Esophagus squamous epithelium (tissue), 5 donors: ENCODE measurements at places on chromosomes 16 and 17.

DNA sequence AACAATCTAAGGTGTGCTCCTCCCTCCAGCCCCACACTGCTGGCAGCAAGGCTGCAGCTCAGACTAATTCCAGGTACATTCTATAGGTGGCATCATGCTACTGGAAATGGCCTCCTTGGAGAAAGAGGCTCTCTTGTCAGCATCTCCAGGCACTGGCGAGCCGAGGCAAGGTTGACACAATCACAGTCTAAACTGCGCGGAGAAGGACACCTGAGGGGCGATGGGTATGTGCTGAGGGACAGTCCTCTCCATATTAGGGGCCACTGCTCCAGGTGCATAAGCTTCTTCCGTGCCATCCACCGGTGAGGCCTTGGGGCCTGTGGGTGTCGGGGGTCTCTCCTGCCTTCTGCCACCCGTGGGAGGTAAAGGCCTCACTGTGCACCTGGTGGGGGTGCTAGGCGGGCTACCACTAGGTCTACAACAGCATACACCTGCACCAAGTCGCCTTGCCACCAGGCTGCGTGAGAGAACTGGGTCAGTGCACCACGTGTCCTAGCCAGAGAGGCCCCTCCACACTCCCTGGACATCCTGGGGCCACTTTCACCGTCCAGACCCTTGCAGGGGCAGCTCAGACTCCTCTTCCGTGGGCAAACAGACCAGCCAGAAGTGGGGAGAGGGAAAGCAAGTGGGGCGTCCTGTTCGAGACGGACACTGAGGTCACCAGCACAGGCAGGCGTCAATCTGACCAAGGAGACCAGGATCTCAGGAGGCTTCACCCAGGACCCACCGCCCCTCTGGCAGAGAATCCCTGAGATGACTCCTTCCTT, 12.1 kb upstream of the CBX8 start:
- no peak for DNase-seq

GRCh38 chr16:24270721-24271442, 14.7 kb downstream of the CACNG3 start:
- no peak for DNase-seq

- DNase-seq = no peak
Measured at GRCh38 chr17:75848523-75849278, 4.5 kb upstream of the UNC13D start.

DNA sequence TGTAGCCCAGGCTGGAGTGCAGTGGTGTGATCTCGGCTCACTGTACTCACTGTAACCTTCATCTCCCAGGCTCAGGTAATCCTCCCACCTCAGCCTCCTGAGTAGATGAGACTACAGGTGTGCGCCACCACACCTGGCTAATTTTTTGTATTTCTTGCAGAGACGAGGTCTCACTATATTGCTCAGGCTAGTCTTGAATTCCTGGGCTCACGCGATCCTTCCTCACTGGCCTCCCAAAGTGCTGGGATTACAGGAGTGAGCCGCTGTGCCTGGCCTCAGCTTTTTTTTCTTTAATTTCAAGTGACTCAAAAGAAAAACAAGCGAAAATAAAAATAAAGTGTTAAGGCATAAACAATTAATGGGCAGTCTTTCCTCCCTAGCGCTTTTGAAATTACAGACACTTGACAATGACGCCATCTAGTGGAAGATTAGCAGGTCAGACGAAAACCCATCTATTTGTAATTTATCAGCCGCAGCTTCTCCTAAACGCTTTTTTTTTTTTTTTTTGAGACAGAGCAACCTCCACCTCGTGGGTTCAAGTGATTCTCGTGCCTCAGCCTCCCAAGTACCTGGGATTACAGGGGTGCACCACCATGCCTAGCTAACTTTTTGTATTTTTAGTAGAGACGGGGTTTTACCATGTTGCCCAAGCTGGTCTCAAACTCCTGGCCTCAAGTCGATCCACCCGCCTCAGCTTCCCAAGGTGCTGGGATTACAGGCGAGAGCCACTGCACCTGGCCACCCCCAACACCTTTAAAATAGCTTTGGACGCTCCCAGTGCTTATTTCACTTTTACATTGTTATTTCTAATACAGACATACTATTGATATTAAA, 28.1 kb upstream of the PECAM1 start:
- DNase-seq = no peak

DNA sequence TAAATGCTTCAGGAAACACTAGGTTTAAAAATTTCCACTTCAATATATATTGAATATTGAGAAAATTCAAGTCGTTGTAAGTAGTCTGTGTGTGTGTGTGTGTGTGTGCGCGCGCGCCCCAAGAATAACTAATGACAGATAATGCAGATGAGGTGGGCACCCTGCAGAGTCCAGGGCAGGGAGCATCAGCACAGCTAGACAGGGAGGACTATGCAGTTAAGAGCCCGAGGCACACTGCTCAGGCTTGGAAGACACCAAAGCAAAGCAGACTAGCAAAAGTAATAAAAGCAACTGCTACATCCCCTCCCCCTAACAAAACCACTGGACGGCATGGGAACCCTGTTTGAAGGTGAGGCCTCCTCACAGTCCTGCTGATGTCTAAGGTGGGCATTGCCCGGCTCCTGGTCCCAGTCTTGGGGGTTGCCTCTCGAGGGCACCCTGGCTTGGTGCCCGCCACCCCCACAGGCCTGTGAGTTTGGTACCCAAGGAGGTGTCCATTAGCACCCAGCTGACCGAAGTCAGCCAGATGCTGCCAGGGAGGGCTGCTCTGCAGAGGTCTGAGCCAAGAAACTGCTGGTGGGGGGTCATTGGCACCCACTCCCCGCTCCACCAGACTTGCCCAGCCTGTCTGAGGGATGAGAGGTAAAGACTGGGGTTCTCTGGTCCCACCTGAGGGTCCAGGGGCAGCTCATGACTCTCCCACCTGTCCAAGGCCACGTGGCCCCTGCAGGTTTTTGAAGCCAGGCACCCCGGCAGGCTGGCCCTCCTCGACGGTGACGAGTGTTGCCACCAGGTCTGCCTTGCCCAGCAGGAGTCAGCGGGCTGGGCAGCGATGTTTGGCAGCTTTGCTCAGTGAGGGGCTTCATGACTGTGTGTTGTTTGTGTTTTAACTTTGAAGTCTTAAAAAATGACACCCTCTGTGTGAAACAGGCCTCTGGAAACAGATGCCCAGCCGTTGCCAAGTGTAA, 18.7 kb downstream of the LRRC75A start:
- DNase-seq = no peak

DNA sequence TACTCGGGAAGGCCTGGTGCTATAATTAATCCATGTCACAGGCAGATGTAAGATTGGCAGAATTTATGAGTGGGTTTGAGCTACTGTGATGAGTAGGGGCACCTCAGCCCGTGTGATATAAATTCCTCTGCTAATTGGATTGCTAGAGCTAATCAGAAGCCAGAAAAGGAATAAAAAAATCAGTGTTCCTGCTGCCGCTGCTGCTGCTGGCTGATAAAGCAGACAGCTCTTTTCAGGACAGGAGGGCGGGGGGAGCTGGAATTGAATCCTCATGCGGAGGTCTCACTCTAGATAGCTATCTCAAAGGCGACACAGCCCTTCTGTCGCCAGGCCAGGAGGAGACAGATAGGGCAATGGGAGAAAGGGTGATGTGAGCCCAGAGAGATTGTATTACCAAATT, 182.7 kb upstream of the ZFHX3 start:
- DNase-seq = no peak

DNA sequence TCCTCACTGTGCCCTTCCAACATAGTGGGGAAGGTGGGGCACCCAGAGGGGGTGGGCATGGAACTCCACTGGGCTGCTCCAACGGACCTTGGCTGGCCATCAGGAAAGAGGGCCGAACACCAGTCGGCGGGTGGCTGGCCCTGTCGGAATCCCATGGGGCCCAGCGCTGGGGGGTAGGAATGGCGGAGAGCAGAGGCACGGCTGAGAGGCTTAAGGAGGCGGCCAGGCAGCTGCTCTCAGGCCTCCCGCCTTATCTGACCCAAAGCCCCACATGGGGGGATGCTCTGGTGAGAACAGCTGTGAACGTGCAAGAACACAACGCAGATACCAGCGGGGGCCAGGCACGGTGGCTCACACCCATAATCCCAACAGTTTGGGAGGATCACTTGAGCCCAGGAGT, 4.4 kb upstream of the MYO1C start:
- DNase-seq = no peak

- no peak for DNase-seq
Measured at GRCh38 chr17:20235747-20236146, 226.6 kb downstream of the SPECC1 start.

DNA sequence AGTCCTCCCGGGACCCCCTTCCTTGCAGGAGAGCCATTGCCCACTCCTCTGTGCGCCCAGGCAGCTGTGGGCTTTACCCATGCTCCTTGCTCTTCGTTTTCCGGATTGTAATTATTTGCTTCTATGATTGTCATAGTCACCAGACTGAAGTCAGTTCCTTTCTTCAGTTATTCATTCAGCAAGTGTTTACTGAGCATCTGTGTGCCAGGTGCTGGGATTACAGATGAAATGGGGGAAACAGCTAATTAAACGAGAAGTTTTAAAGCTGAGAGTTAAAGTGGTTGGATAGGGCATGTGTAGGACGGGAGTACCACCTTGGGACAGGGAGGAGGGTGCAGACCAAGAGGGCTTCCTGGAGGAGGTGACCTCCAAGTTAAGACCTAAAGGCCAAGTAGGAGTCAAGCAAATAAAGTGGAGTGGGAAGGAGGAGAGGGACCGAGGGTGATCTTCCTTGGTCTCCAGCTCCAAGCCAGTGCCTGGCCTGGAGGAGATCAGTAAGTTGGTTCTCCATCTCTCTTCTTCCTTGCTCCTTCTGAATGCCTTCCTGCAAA, 126.6 kb downstream of the OR1D5 start:
- no peak for DNase-seq

- no peak for DNase-seq
Measured at GRCh38 chr17:41392278-41392677, 5.1 kb downstream of the KRT31 start.

- no peak for DNase-seq
Measured at GRCh38 chr16:22924492-22924891, 110.5 kb downstream of the HS3ST2 start.

DNA sequence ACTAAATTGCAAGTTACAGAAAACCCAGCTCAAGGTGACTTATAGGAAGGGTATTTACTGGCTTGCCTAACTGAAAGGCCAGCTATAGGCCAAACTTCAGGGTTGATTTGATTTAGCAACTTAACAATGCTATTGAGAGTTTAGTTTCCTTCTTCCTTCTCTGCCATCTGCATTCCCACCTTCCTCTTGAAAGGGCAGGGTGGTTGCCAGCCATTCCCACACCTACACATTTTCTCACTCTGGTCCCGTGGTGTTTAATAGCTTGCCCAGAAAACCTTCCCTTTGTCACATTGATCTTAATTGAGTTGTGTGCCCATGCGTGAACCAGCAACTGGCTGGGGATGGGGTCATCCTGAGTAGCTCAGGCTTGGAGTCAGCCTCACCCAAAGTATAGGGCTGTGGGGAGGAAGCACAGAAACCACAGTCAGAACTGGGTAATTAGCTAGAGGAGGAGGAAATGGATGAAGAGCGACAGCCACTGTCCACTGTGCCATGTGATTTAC, 194.7 kb downstream of the SPECC1 start:
- no peak for DNase-seq

GRCh38 chr16:88387941-88388627, 5.3 kb downstream of the ZNF469 start:
- DNase-seq = no peak

DNA sequence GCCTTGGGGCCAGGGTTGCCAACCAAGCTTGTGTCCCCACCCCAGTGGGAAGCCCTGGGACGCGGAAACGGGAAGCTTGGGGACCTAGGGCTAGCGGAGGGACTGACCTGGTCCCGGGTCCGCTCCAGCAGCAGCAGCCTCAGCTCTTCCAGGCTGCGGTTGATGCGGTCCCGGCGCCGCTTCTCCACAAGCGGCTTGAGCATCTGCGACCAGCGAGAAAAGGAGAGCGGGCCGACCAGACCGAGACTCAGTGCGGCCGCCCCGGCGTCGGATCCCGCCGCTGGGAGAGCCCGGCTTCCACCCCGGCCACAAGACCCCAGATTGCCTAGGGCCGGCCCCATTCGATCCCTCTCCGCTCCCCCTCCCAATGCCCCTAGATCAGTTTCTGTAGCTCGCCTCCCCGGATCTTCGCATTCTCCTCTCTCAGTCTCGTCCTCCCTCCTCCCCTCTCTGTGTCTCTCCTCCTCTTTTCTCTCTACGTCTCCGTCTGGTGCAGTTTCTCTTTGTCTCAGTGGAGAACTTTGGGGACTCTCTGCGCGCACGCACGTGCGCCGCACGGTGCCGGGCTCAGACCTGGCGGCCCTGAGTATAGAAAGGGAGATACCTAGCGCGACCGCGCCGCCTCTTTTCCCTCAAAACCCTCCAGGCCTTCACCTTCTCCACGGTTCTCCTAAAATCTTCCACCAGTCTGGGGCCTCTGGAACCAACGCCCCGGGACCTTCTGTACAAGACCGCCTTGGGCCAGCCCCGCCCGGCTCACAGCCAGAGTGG, 797 bp downstream of the HES7 start:
- no peak for DNase-seq

GRCh38 chr17:74682028-74682427, 30.7 kb downstream of the CD300LF start:
- DNase-seq = no peak

DNA sequence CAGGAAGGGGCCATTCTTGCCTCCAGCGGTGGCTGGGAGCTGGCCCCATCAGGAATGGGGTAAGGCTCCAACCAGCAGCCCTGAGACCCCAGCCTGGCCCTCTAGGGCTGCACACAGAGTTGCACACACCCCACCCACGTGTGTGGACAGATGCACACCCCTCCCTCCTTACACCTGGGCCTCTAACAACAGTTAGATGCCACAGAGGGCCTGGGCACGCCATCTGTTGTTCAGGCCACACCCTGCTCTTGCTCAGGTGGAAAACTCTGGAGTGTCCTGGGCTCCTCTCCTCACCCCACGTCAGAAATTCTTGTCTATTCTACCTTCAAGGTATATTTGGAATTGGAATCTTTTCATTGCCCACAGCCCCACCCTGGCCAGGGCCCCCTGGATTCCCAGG, 13.3 kb upstream of the RAI1 start:
- no peak for DNase-seq

- no peak for DNase-seq
Measured at GRCh38 chr16:74560912-74561311, 46.0 kb downstream of the GLG1 start.

DNA sequence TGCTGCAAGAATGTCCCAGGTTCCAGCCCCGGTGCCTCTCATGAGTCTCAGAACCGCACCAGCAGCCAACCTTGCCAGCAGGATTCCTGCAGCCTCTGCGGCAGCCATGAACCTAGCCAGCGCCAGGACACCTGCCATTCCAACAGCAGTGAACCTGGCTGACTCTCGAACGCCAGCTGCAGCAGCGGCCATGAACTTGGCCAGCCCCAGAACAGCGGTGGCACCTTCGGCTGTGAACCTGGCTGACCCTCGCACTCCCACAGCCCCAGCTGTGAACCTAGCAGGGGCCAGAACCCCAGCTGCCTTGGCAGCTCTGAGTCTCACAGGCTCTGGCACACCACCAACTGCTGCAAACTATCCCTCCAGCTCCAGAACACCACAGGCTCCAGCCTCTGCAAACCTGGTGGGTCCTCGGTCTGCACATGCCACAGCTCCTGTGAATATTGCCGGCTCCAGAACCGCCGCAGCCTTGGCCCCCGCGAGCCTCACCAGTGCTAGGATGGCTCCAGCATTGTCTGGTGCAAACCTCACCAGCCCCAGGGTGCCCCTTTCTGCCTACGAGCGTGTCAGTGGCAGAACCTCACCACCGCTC, 9.8 kb downstream of the ELOB start:
- DNase-seq = no peak
